NCI-H460 (cell line): ENCODE measurements at places on chromosomes 4 and X. TPM values are rescaled to one million over a fixed set of nuclear protein-coding genes. Genes with fewer than 3 reads are reported as not detected.

ADH1B gene
- total RNA-seq, result not detected in 2 replicates

CXCL6 gene
- total RNA-seq, result not detected in 2 replicates

JAKMIP1 gene
- 0.05 and 0.20 TPM in 2 replicates for total RNA-seq

UGT8 gene
- 5.1 and 5.3 TPM in 2 replicates for total RNA-seq

PRPS1 gene
- total RNA-seq, result 82.5 and 104 TPM in 2 replicates

CSAG2 gene
- not detected in 2 replicates for total RNA-seq

SPINK2 gene
- total RNA-seq, result not detected in 2 replicates

CPZ gene
- total RNA-seq, result 0.32 TPM in 1 of 2 replicates, not detected in the other

KDR gene
- total RNA-seq, result 0.10 and 0.35 TPM in 2 replicates
